AML-193 (cell line): ENCODE measurements at places on chromosomes 12 and 14.

DNA sequence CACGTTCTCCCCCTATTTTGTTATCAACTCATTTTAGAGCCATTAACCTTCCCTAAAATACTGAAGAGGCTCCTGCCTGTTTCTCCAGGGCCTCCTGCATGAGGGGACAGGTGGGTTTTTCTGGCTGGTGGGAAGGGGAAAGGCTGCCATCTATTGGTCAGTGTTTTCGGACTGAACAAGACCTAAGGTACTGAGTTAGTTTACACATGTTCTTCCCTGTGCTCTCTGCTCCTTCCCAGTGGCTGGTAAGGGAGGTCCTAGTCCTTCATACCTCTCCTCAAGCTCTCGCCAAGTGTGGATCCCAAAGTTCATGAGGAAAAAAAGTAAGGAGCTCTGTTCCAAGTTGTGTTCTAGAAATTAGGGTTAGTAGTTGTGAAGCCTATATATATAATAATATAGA is 357.5 kb downstream of the FSCB start:
- DNase-seq, result no peak

DNA sequence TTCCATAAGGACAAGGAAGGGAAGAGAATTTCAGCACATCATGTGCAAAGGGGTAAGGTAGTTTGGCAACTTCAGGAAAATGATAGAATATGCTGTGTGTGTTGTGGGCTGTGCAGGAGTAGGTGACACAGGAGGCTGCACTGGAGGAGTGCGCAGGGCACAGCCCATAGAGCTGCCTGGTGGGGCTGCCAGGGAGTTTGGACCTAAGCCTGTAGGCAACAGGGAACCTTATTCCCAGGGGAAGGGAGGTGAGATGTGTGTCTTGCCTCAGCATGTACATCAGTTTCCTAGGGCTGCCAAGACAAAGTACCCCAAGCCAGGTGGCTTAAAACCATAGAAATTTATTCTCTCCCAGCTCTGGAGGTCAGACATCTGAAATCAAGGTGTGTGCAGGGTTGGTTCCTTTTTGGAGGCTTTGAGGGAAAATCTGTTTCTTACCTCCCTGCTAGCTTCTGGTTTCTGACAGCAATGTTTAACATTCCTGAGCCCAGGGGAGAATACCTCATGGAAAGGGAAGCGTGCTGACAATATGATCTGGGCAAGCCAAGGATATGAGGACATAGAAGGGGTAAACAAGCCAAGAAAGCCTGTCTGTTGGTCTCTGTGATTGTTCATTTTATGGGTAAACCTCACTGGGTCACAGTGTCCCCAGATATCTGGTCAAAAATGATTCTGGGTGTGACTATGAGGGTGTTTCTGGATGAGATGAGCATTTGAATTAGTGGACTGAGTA is 174.0 kb upstream of the NTF3 start:
- DNase-seq, result no peak

DNA sequence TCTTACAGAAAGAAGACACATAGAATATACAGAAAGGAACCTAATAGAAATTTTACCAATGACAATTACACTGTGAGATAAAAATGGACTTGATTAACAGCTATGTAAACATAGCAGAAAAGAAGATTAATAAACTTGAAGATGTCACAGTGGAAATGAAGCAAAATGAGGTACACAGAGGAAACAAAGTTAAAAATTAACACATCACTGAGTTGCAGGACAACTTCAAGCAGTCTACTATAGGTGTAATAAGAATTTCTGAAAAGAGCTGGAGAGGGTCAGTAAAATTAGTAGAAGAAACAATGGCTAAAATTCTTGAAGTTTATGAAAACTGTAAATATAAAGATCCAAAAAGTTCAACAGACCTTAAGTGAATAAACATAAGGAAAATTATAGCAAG is 738.7 kb downstream of the C12orf50 start:
- DNase-seq, result no peak

- DNase-seq, result no peak
Observed at GRCh38 chr12:28776913-28777422, 372.1 kb upstream of the FAR2 start.

GRCh38 chr14:54325766-54326165 is 71.0 kb upstream of the CDKN3 start:
- DNase-seq, result no peak

DNA sequence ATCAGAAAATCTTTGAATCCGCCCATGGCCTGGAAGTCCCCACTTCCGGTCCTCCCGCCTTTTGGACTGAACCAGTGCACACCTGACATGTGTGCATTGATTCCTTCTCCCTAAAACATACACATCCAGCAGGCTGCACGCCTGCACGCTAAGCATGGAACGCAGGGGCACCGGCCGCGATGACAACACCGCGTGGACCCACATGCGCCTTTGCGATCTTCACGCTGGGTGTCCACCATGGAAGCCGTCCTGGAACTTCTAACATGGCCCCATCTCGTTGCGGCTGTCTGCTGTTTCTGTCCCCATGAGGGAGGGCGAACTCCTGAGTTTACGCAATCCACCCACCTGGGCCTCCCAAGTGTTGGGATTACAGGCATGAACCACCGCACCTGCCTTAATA is 73.7 kb downstream of the GALNT9 start:
- DNase-seq, result no peak

- DNase-seq, result peak; percentile 51
Observed at GRCh38 chr12:26704684-26705460, 128.1 kb downstream of the ITPR2 start.

GRCh38 chr14:53109105-53110041 is 43.8 kb downstream of the DDHD1 start:
- peak; percentile 44 for DNase-seq

DNA sequence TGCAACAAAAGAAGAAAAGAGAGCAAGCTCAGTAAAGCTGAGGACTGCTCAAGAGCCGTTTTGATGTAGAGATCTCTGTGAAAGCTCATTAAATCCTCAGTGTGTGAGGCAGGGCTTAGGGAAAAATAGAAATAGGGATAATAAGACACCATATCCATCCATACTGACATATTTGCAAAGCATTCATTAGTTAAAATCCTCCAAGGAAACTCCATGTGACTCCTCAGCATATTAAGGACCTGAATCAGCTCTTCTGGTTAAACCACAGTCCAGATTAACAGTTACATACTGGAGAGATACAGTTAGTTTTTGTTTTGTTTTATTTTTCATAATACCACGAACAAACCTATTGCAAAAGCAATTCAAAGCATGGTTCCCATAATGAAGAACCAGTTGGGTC is 288.2 kb downstream of the PAWR start:
- no peak for DNase-seq

- no peak for DNase-seq
Observed at GRCh38 chr12:130227641-130228040, 65.4 kb downstream of the FZD10 start.

DNA sequence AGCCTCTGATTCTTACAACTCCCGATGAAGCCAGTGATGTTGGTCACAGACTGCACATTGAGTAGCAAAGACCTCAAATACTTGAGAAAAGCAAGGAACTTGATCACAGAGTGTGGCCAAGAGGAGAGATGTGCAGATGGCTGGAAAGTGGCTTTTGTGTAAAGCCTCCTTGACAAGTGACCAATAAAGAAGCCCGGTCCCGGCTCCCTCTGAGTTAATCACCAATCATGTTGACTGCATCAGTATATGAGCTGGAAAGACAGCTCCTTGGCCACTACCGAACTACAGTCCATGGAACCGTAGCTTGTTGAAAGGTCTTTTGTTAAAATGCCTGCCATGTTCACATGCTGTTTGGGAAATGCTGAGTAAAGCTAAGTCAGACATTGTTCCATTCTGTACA is 23.7 kb upstream of the SERPINA6 start:
- DNase-seq, result no peak

GRCh38 chr14:68894802-68895703 is 84.0 kb downstream of the ACTN1 start:
- no peak for DNase-seq

- no peak for DNase-seq
Observed at GRCh38 chr12:56382611-56383010, 20.0 kb upstream of the APOF start.

DNA sequence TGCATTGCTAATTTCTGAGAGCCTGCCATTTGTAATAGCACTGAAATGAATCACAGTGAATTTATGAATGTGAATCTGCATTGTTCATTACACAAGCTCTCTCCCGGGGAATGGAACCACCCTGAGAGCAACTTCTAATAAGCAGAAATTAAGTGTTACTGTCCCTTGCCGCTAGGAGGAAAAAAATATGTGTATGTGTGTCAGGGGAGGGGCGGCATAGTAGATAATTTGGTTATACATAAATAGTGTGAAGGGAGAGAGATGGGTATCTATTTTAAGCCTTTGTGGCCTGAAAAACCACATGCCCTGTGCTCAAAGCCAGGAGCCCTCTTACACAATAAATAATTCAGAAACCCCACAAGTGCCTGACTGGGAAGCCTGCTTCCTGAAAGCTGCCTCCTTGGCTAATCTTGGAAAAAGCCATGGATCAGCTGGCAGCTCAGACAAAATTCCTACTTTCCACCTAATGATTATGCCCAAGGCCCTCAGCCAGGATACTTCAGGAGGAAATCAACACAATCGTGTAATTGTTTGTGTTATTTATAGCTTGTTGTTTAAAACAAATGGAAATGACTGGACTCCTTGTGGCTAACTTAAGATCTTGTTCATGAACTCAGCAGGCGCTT is 366.2 kb upstream of the KITLG start:
- peak; percentile 13 for DNase-seq

DNA sequence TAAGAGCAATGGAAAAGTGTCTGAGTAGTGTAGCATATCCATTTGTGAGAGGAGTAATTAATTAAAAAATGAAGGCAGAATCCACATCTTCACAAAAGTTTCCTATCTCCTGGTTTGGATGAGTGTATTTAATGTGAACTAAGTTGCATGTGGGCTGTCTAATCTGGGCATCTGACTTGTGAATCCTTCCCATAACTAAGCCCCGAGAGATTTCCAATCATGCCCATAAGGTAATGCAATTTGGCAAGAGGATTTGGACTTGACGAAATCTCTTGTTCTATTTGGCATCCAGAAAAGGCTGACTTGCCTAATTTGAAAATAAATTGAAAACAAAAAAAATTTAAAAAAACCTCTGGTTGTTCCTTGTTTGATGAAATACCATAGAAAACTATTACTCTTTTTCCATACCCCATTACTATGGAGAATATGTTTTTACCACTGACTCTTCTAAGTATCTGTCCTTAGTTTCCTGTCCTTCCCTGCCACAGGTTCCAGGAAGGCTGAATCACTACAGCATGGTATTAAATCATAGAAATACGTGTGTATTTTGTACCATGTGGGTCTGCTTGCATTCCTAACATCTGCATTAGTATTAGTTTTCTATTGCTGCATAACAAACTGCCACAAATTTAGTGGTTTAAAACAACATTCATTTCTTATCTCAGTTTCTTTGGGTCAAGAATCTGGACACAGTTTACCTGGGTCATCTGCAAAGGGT is 48.4 kb downstream of the ETV6 start:
- no peak for DNase-seq

DNA sequence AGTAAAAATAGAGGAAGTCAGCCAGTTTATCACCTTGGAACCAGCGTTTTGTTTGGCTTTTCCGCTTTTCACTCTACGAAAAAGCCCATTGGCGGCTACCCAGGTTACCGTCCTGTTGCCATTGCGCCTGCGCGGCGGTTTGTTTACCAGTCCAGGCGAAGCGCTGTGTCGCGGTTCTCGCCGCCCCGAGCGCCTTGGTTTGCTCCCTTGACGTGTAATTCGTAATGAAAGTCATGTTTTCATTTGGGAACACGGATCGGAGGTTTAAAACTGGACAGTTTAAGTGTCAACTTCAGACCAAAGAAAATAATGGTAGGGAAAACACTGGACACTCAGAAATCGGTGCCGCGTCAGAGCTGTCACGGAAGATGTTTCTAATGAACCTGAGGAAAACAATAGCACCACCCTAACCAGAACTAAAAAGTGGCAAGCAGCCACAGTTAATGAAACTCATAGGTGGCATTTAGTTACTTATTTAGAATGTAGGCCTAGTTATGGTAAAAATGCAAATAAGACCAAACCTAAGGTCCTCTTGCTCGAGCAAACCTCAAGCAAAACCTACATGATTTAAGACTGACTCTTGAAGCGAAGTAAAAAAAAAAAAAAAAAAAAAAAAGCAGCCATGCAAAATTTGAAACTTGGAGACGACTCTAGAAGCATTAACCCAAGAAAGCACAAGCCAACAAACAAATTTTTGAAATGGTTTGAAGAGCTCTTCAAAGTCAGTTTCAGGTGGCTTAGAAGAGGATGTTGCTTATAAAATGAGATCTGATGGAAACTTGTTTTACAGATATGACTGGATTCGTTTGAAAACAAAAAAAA is 790 bp upstream of the GPR19 start:
- peak; percentile 83 for DNase-seq

GRCh38 chr14:101828046-101828445 is 66.5 kb downstream of the PPP2R5C start:
- DNase-seq, result no peak

GRCh38 chr14:59728304-59728703 is 142.3 kb downstream of the RTN1 start:
- no peak for DNase-seq

- DNase-seq, result no peak
Observed at GRCh38 chr12:93094988-93095737, 166.1 kb upstream of the EEA1 start.

GRCh38 chr12:127125607-127126259 is 1141.2 kb upstream of the TMEM132C start:
- no peak for DNase-seq

GRCh38 chr12:107477947-107478610 is 207.5 kb upstream of the PWP1 start:
- DNase-seq, result no peak

DNA sequence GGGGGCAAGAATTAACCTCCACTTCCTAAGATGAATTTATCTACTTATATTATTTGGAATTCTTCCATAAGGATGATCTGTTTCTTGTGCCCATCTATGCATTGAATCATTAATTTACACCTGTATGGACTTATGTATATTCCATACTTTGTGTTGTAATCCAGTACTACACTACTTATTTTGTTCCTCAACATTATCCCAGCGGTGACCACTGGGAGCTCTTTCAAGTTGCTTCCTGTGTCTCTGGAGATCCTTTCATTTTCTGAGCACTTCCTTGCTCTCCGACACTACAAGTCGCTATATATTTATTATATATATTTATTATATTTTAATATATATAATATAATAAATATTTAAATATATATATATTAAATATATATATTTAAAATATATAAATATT is 54.9 kb upstream of the SCN8A start:
- DNase-seq, result peak; percentile 23
